Occipital lobe (tissue), 3 donors: ENCODE measurements at places on chromosomes 12 and 14.
A peak's percentile ranks its signal among the peaks of the same experiment; 100 is the strongest.

DNA sequence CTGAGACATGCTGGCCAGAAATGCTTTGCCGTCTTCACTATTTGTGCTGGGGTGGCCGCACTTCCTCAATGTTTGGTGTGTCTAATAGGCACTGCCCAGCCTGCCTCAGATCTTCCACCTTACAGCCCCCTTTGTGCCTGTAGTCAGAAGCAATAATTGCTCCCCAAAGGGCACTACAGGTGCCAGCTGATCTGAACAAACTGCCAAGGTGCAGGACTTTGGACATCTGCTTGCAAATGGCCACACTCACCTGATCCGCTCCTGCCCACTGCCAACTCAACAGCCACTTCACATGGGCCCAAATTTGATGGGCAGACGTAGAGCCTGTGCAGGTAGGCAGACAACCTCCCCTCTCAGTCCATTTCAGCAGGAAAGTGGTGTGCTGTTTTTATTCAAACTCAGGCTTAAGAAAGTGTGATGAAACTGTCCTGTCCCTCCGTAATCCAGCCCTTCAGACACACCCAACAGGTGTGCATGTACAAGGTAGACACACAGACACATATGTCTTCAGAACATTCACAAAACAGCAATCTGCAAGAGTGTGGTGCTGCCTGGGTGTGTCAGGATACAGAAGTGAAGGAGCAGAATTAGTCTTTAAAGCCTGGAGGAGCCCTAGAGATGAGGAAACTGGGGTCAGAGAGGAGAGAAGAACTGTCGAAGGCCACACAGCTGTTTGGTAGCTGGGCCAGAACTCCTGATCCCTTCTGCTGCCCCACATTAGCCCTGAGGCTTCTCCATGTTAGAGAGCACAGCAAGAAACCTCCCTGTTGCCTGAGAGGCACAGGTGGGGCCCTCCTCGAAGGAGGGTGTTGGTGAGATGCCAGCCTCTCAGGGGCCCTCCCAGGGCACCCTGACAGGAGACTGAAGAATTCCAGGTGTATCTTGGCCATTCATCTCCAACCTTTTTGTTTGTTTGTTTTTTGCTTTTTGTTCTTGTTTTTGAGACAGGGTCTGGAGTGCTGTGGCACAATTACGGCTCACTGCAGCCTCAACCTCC lies 4.4 kb upstream of the KRT75 start:
- DNase-seq = no peak

DNA sequence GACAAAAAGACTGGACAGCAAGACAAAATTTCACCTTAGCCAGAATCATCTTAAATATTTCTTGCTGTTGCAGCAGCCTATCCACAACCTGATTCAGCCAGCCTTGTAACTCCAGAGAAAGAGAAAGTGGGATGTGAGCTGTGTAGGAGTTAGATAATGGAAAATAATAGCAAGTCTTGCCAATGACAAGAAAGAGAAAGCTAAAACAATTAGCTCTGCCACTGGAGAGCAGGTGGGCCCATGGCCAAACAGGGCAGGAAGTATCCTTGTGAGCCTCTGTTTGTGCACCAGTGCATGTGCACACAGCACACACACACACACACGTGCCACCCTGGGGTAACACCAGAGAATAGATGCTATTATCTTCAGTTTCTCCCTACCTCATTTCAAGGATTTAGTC lies 106.0 kb upstream of the CCDC196 start:
- no peak for DNase-seq

- DNase-seq = no peak
These were observed 132.7 kb upstream of the USP15 start for GRCh38 chr12:62127516-62127915.

- no peak for DNase-seq
These were observed 28.7 kb downstream of the CCDC59 start for GRCh38 chr12:82329508-82329907.

DNA sequence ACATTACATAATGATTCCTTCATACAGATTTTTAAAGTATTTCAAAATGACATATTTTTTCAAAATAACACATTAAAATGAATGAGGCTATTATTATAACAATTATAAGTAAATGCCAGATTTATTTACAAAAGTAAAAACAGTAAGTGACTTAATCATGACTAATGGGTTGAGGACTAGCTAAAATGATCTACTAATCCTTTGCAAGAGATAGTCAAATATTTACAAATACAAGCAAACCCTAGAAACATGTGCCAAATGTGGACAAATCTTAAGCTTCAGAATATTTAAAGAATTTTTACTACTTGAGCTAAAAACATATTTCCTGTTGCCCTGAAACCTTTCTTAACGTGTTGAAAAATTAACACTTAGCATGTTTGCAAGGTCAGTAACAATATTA lies 74.8 kb downstream of the KIF21A start:
- no peak for DNase-seq

- DNase-seq = no peak
These were observed 74.3 kb downstream of the ANO6 start for GRCh38 chr12:45290216-45290605.

GRCh38 chr12:71392521-71393145 lies 47.0 kb upstream of the LGR5 start:
- DNase-seq = no peak

- no peak for DNase-seq
These were observed 76.9 kb downstream of the ATF7IP start for GRCh38 chr12:14442221-14442881.

- DNase-seq = no peak
These were observed 29.4 kb upstream of the SLC38A1 start for GRCh38 chr12:46298261-46298660.

DNA sequence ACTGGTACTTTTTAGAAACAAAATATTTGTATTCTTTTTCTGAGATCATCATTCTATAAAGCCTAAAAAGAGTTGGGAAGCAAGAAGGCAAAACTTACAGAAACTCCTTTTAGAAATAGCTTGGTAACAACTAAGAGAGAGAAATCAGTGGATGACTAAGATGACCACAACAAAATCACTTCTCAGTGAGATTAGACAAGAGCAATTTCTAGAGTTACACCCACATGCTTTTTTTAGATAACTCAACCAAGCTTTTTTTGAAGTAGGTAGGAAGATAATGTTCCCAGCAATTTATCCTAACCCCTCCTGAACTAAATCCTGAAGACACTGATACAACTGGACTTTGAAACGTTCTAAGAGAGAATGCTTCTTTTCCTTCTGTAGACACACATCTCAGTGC lies 576.4 kb downstream of the SLC6A15 start:
- DNase-seq = no peak

GRCh38 chr12:3252450-3252891 lies 175.3 kb downstream of the TSPAN9 start:
- peak; percentile 76 for DNase-seq

- DNase-seq = no peak
These were observed 199.6 kb upstream of the OTX2 start for GRCh38 chr14:57009585-57010515.

DNA sequence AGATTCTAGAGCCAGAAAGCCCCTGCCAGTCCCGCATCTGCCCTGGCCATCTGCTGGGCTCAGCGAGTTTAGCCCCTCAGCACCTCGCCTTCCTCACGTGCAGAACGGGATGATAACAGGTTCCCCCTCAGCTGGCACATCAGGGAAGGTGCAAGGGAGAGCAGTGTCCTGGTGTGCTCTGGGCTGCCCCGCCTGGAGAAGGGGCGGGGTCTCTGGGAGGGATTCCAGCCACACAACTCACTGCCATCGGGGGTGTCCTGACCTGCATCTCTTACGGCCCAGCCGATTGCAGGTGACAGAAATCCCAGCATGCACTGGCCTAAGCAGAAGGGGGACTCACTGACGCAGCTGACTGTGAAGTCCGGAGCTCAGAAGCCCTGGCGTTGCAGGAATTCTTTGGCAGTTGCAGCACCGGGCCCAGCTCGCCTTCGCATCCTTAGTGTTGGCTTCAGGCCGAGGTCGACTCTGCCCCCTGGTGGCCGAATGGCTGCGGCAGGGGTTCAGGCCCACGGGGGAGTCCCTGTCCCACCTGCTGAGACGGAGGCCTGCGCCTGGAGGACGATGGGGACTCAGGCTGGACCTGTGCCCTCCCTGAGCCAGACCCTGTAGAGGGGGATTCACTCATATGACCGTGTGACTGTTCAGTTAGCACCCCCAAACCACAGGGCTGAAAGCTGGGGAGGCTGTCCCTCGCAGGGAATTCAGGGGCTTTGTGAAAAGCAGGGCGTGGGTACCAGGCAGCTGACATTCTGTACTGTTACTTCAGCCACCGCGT lies 178.6 kb downstream of the ADGRD1 start:
- peak; percentile 37 for DNase-seq

GRCh38 chr12:77855548-77855947 lies 24.9 kb downstream of the NAV3 start:
- DNase-seq = no peak

DNA sequence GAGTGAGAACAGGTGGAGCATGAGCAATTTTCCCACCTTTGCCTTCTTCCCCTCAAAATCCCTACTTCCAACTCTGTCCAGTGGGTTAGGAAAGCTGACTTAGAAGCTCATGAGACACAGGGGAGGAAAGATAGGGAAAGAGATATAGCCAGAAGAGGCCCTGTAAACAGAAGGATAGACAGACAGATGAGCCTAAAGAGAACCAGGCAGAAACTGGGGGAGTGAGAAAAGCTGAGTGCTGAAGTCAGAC lies 5.0 kb downstream of the AJUBA start:
- DNase-seq = no peak
